Activated CD4-positive, alpha-beta T cell treated with anti-CD3 and anti-CD28 coated beads, Interleukin-2, amount 50 U/mL, for 16 hours (primary cell): ENCODE measurements at places on chromosomes 7 and 10.

GRCh38 chr7:33351709-33352108 lies 222.3 kb downstream of the BBS9 start:
- DNase-seq: no peak

DNA sequence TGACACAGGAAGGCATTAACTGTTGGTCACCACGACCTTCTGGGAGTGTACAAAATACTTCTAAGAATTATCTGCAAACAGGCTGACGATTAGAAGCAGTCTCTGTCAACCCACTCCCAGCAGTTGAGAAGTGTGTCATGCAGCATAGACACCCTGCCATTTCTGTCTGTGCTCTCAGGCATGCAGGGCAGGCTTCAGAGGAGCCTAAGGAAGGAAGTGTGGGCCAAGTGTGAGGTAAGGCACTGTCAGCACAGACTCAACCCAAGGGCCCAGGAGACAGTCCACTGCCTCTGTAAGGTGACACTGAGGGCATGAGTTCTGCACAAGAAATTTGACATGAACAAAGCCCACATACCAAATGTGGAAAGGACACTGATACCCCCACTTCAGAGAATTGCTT lies 109.0 kb upstream of the VIPR2 start:
- DNase-seq: no peak

DNA sequence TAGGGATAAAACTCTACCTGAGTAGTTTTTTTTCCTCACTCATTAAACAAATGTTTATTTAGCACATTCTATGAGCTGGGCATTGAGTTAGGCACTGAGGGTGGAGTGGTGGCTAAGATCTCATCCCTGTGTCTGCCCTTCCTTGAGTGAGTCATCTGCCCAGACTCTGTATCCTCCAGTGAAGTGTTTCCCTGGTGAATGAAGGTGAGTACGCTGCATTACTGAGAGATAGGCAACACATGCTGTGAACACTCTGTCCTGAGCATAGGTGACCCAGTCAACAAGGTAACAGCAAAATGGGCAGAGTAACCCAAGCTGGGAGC lies 5.8 kb downstream of the PITX3 start:
- DNase-seq: no peak

- no peak for DNase-seq
These were observed 58.0 kb upstream of the PFKP start for GRCh38 chr10:3009341-3009740.

- no peak for DNase-seq
These were observed 79.4 kb downstream of the MYL10 start for GRCh38 chr7:101549734-101550133.

- DNase-seq: no peak
These were observed 12.9 kb downstream of the UNCX start for GRCh38 chr7:1245524-1246050.

- DNase-seq: no peak
These were observed 92.7 kb downstream of the FZD1 start for GRCh38 chr7:91356915-91357314.

DNA sequence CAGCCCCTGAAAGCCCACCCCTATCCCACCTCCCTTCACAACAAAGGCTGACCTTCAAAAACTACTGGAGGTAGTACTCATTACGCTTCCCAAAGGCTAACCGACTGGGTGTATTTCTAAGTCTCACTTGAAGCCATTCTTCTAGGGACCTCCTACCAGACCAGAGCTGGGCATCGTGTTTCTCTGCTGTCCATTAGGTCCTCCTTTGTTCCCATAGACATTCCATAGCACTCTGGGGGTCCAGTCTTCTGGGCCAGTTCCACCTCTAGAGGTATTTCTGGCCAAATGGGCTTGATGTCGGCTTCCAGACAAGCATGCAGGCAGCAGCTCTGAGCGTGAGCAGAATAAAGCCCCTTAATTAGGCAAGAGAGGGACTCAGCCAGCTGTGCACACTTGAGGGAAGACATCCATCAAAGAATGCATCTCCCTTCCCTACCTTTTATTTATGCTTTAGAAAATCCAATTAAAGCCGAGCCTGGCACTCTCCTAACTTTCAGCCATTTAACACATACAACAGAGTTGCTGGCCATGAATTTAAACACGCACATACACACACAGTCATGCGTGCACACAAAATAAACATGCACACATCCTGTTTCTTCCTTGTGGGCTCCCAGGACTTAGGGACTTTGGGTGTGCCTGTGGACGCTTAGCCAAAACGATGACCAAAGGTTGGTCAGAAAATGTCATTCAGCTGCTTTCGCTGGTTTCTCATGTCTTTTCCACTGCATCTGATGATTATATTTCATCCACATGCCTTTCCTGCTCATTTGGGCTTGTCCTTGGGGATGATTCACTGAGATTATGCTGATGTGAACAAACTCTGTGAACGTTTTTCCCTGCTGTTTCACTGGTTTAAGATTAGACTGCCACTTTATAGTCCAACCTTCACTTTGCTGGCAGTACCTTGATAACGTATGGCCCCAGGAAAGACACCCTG lies 362.0 kb upstream of the NFE2L3 start:
- DNase-seq: no peak

DNA sequence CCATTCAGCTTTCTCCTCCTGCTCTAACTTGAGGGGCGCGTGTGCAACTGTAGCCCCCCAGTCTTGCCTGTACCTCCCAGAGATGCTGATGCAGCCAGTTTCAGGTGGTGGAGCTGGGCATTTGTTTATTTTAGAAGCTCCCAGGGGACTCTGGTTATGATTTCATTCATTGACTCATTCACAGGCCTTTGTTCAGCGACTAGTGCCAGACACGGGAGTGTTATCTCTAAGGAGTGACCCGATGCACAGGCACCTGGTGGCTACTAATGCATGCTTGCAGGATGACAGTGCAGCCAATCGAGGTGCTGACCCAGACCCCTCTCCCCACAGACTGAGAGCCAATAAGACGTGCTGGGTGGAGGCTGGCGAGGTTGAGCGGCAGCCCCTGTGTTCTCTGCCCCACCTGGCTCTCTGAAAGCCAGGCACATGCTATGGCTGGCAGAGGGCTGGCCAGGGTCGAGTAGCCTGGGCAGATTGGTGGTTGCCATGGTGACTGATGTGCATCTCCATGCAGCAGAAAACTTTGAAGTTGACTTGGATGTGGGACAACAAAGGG lies 19.7 kb upstream of the SLC18A2 start:
- no peak for DNase-seq

GRCh38 chr10:88091490-88092061 lies 228.2 kb downstream of the PTEN start:
- peak; percentile 94 for DNase-seq

GRCh38 chr7:110921595-110922151 lies 169.3 kb upstream of the LRRN3 start:
- no peak for DNase-seq

- no peak for DNase-seq
These were observed 120.8 kb downstream of the TNS3 start for GRCh38 chr7:47461161-47461560.

DNA sequence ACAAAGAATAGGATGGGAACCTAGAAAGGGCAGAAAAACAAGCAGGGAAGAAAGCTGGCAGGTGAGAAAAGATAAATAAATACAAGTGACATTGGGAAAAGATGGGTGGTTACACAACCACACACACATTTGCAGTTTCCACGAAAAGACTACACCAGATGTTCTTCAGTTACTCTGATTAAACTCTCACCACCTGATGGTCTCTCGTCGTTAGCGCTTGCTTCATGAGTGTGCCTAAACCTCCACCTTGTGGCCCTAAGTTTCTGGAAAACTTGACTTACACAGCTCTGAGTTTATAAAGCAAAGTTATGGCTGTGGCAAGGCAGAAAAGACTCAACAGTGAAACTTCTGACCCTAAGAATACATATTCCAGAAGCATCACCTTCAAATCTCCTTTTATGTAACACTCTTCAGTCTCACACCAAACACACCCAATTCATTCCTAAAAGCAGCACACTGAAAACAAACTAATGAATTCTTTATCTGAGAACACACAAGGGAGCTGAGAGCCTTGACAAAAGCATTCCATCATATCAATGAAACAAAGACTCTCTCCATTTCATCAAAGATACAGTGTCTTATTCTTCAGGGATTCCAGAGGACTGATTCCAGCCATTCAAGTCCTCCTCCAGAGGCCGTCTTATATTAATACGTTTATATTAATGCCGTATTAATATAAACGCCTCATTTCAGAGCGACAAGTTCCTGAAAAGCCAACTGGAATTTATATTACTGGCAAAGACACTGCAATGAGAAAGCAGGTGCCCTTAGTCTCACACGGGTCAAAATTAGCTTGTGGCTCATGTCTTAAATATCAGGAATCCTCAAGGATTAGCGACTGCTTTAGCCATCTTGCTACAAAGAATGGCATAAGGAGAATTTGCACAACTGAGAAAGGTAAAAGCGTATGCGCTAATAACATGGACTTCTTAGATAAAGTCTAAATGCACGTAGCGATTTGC lies 77.6 kb downstream of the RNF216 start:
- no peak for DNase-seq

DNA sequence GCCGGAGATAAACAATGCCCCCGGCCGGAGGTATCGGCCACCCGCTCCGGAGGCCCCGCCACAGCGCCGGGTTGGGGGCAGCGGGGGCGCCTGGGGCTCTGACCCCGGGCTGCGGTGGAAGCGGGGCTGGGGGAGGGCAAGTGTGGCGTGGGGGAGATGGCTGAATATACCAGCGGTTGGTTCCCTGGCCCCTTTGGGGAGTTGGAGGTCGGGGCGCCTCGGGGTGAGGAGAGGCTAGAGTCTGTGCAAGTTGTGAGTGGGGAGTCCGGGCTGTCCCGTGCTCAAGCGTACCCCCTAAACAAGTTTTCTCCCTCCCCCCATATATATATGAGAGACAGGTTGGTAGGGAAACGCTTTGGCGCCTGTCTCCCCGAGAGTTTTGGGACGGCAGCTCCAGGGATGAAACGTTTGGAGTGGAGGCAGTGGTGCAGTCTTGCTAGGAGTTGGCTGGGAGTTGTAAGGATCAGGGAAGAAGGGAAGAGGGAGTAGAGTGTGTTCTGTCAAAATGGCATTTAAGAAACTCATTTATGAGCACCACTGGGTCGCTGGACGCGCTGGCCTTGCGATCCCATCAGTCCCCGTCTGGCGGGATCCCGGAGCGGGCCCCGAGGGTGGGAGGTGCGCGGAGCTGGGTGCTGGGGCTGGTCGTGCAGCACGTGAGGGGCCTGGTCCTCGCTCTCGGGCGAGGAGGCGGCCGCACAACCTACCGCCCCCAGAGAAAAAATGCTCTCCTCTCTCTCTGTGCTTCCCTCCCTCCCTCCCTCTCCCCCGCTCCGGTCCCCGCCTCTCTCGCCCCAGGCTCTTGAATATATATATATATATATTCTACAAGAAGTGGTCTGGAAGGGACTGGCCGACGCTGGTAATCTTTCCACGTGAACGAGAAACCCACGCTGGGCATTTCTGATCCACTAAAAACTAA lies 1.1 kb downstream of the TET1 start:
- DNase-seq: no peak

- DNase-seq: no peak
These were observed 1.0 kb downstream of the TLL2 start for GRCh38 chr10:96512524-96513304.

GRCh38 chr7:107109955-107110354 lies 58.8 kb upstream of the HBP1 start:
- no peak for DNase-seq

DNA sequence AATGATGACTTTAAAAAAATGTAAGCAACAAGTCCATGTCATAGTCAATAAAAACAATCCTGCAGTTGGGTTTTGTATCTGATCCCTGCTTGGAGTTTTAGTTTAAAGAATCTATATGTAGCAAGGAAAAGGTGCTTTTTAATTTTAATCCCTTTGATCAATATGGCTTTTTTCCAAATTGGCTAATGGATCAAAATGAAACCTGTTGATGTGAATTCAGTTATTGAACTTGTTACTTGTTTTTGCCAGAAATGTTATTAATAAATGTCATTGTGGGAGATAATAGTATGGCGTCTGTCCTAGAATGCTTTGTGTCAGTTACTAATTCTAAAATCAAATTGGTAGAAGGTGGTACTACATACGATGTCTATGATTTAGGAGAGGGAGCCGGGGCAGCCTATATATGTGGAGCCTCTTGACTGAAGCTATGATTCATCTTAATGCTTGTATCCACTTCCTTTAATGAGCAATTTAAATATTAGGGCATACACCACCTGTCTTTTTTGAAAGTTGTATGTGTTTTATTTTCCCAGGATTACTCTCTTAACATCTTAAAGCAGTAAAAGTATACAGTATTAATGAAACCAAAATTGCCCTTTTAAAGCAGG lies 10.3 kb upstream of the PBLD start:
- DNase-seq: no peak

GRCh38 chr10:123999956-124000615 lies 93.3 kb downstream of the CHST15 start:
- DNase-seq: no peak

- no peak for DNase-seq
These were observed 201.7 kb downstream of the SKAP2 start for GRCh38 chr7:26662646-26663045.

DNA sequence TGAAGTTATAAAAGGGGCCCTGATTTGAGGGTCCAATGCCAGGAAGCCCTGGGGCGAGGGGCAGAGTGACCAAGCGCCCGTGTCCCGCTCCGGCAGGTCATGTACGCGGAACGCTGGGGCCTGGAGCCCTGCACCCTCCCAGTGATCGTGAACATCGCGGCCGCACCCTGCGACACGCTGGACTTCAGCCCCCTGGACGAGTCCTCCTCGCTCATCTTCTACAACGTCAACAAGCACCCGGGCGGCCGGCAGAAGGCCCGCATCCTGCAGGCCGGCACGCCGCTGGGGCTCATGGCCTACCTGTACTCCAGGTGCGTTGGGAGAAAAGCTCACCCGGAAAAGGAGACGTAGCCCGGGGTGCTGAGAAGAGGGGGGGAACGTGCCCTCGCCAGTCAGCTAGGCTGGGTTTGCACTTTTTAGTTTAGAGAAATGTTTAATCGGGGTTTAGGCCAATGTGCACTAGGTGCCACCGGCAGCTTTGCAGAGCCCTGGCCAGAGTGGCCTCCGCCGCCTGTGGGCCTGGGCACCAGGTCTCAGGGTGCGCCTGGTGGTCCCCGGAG lies 22.9 kb upstream of the UTF1 start:
- no peak for DNase-seq

DNA sequence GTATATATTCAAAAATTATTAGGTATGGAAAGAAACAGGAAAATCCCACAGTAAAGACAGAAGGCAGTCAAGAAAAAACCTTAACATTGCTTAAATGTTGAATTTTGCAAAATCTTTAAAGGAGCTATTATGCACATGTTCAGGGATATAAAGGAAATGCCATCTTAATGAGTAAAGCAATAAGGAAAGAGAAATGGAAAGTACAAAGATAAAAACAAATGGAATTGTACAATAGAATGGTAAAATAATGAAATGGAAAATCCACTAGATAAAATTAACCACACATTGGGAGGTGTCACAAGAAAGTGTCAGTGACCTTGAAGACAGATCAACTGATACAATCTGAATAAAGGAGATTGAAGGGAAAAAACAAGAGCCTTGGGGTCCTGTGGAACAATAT lies 82.0 kb downstream of the KIF20B start:
- DNase-seq: no peak

DNA sequence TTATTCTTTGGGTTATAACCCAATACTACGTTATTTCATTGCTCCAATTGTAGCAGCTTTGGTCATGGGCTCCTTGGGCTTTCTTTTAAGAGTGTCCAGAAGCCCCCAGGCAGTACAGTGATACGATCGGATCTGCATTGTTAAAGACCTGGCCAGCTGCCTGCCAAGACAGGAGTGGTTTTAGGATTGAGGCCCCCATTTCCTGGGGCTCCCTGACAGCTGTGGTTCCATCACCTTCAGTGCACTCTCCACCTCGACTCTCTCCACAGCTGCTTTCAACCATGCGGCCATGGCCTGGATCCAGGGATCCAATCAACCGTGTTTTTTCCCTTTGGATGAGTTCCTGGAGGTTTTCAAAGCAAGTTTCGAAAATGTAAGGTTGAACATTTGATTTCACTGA lies 123.4 kb upstream of the BTBD16 start:
- no peak for DNase-seq
